Activated T-helper 1 cell treated with anti-CD3 and anti-CD28 coated beads, Interleukin-12 subunit alpha, Interleukin-12 subunit beta, Interleukin-2, Interleukin-4 antibody, amounts not matched to agents 30 ng/mL and 10 ng/mL and 1 ng/mL, durations not matched to agents 14 hours and 24 hours and 36 hours (primary cell): ENCODE measurements at places on chromosomes 6 and 20. TPM values are rescaled to one million over a fixed set of nuclear protein-coding genes. Genes with fewer than 3 reads are reported as not detected.

- peaks cover 46% of the 10 kb centered on the region for H3K4me1 ChIP-seq
- peaks cover 2% of the 10 kb centered on the region for H3K27me3 ChIP-seq
- no peak overlapping the region for H3K27ac ChIP-seq
- H3K4me3 ChIP-seq: no peak overlapping the region
- peaks cover 15% of the 10 kb centered on the region for H3K36me3 ChIP-seq
- no peak for DNase-seq
Measured at GRCh38 chr20:4946986-4947385, 54.3 kb downstream of the SLC23A2 start.

DNA sequence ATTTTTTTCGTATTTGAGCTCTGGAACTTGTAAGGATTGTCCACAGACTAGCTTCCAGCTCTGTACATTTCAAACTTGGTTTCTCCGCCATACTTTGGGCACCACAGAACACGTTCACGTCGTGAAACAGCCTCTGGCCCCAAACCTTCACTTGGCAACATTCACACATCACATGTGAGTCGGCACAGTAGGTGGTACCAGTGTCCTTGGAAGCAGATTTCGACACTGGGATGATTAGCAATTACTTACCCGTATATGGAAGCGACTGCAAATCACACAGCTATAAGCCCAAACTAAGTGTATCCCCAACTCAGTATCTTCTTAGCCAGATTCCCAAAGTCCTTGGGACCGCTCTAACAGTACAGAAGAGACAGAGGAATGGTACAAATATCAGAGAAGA is 60.2 kb downstream of the MAFB start:
- no peak overlapping the region for H3K4me3 ChIP-seq
- H3K36me3 ChIP-seq: no peaks in the 10 kb centered on the region
- peaks cover 2% of the 10 kb centered on the region for H3K27me3 ChIP-seq

DNA sequence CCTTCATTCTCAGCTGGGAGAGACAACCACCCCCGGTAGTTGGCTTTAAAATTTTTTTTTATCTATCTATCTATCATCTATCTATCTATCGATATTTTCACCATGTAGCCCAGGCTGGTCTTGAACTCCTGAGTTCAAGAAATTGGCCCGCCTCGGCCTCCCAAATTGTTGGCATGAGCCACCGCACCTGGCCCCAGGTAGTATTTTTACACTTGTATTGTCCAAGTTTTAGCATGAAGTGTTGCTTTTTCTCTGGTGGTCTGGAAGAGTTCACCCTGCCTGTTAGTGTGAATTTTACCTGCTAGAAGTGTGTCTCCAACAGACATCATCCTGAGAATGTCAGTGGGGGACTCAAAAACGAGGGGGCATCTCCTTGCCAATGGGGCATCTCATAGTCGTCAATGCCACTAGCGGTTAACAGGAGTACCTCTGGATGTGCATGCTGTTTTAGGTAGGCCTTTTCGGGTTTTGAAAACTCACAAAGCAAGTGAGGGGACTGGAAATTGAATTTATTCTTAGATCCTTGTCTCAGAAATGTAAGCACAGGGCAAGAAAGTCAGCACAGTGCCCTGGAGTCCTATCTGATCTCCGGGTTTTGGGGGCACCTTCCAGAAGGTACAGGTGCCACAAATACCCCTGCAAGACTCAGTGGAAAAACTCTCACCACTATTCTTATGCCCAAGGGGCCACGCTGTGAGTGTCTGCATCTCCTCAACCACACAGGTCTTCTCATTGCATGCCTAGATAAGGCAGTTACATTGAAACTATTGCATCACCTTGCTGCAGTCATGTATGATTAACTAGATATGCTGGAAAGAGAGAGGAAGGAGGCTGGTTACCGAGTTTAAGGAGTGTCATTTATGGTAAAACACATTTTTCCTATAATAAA is 37.1 kb downstream of the TNFAIP3 start:
- H3K27ac ChIP-seq: peak overlapping the region; percentile 97
- peaks cover 59% of the 10 kb centered on the region for H3K4me1 ChIP-seq
- peaks cover 2% of the 10 kb centered on the region for H3K36me3 ChIP-seq
- no peak for DNase-seq

DNA sequence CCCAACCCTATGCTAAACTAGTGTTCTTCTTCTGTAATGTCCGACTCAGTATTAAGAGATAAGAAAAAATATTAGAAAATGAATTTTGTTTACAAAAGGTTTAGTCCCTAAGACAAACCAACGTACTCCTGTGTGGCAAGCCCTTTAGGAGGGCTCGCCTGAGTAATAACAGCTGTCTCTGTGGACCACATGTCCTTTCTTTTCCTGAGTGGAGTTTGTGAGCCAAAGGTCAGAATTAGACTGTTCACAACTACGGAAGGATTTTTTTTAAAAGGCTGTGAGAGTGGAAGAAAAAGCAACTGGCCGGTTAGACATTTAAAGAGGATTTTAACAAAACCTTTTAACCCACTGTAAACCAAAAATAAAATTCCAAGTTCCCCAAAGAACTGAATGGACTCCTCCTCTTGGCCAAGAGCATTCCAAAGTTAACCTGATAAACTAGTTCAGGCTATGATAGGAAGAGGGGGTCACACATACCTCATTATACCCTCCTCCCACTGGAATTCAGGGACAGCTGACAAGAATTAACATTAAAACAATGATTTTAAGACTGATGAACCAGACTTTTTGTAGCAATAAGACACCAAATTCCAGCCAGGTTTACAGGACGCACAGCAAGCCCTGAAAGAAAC is 43.5 kb downstream of the FAM184A start:
- no peaks in the 10 kb centered on the region for H3K27me3 ChIP-seq
- no peak for DNase-seq
- no peak overlapping the region for H3K27ac ChIP-seq
- no peaks in the 10 kb centered on the region for H3K4me1 ChIP-seq
- no peaks in the 10 kb centered on the region for H3K36me3 ChIP-seq
- H3K4me3 ChIP-seq: no peak overlapping the region

The DNAJC5 gene
- total RNA-seq: 47.5 and 48.2 TPM in 2 replicates

The SLC52A3 gene
- total RNA-seq: not detected in 2 replicates

The STK4 gene
- total RNA-seq: 149 and 155 TPM in 2 replicates

The PXDC1 gene
- 0.12 and 0.57 TPM in 2 replicates for total RNA-seq

The DCDC2 gene
- not detected in 2 replicates for total RNA-seq
